Muscle of arm (tissue), 14 donors: ENCODE measurements at places on chromosomes 3 and 15. TPM values are rescaled to one million over a fixed set of nuclear protein-coding genes. Genes with fewer than 3 reads are reported as not detected.

- no peak for DNase-seq
These were observed 404.8 kb downstream of the PTPRG start for GRCh38 chr3:61966200-61966599.

GRCh38 chr15:70195587-70196305 is 98.0 kb upstream of the TLE3 start:
- peak; percentile 60 for DNase-seq

DNA sequence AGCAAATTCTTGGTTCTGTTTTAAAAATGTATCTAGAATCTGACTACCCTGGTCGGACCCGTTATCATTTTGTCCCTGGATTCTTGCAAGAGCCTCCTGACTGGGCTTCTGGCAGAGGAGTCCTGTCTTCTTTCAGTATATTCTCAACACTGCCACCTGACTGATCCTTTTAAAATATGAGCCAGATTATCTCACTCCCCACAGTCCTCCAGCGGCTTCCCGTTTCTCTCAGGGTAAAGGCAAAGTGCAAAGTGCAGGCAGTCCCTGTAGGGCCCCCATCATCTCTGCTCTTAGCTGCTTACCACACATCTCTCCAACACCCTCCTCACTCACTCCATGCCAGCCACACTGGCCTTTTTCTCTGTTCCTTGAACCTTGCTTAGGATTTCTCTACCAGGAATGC is 28.4 kb downstream of the CRTC3 start:
- DNase-seq: no peak

Gene TRIM59
- polyA plus RNA-seq: 10.6 TPM

Gene IP6K2
- polyA plus RNA-seq: 64.8 TPM

- DNase-seq: peak; percentile 54
These were observed 90.1 kb upstream of the RGMA start for GRCh38 chr15:93179072-93179471.

Gene SEMA3G
- 15.7 TPM for polyA plus RNA-seq

DNA sequence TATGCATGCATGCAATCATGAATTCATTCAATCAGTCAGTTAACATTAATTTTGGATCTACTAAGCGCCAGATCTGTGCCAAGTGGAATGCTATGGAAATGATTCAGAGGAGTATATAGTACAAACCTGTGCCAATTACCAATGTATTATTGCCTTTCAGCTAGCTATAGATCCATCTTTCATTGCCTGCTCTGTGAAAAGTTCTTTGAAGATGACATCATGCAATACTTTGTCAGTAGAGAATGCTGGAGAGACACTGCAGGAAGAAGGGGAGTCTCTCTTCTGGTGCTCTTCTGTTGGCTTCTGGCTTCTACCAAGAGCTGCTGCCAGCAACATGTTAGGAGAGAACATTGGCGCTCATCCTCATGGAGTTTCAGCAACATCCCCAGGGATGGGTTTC is 81.0 kb upstream of the LMCD1 start:
- DNase-seq: no peak

Gene SLC2A2
- not detected for polyA plus RNA-seq

Gene EFHB
- polyA plus RNA-seq: 0.69 TPM

Gene SLC51A
- 5.8 TPM for polyA plus RNA-seq

- DNase-seq: no peak
These were observed 23.1 kb downstream of the TRAK1 start for GRCh38 chr3:42114130-42114725.

GRCh38 chr3:117618462-117618861 is 908.9 kb downstream of the TUSC7 start:
- no peak for DNase-seq

Gene PLCB2
- 5.2 TPM for polyA plus RNA-seq

Gene GOLGA6D
- 0.29 TPM for polyA plus RNA-seq

GRCh38 chr3:106518516-106518915 is 649.7 kb upstream of the CBLB start:
- DNase-seq: no peak

DNA sequence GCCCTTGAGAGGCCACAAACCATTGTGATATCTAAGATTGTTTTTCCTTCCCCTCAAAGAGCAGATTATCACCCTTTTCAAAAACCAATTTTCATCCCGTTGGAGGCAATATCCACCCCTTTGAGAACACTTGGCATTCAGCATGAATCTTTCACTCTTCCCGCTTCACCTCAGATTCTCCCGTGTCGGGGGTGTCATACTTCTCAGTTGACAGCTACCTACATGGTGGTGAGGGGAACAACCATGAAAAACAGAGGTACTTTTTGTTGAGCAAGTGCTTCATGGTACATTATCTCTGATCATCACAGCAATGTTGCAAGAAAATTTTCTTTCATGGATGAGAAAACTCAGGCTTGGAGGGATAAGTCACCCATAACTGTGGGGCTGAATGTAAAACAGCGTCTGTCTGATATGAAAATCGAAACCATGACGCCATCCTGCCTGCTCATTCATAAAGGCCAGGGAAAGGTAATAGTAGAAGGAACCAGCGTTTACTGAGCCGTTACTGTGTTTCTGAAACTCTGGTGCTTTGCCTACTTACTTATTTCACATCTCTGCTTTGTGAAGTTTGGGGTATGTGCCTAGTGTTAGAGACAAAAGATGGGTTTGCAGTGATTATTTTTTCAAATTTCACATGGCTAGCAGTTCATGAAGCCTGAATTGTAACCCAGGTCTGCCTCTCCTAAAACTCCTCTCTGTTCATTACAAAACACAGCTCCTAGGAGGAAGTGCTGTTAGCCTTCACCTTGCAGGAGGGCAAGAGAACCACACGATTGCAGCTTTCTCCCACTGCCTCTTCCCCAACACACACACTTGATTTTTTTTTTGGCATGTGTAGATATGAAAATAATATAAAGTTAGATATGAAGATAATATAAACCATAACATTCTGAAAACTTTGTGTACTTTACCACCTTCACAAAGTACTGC is 35.4 kb downstream of the SV2B start:
- no peak for DNase-seq

- no peak for DNase-seq
These were observed 200.7 kb upstream of the NSMCE3 start for GRCh38 chr15:29470311-29470710.

Gene OR5K1
- not detected for polyA plus RNA-seq

- peak; percentile 15 for DNase-seq
These were observed 211.6 kb downstream of the RAP2B start for GRCh38 chr3:153373606-153374005.

Gene TRH
- 0.48 TPM for polyA plus RNA-seq

Gene SLC22A13
- 0.15 TPM for polyA plus RNA-seq

Gene SETD2
- 40.2 TPM for polyA plus RNA-seq

GRCh38 chr3:73491287-73491662 is 133.5 kb downstream of the PDZRN3 start:
- no peak for DNase-seq

DNA sequence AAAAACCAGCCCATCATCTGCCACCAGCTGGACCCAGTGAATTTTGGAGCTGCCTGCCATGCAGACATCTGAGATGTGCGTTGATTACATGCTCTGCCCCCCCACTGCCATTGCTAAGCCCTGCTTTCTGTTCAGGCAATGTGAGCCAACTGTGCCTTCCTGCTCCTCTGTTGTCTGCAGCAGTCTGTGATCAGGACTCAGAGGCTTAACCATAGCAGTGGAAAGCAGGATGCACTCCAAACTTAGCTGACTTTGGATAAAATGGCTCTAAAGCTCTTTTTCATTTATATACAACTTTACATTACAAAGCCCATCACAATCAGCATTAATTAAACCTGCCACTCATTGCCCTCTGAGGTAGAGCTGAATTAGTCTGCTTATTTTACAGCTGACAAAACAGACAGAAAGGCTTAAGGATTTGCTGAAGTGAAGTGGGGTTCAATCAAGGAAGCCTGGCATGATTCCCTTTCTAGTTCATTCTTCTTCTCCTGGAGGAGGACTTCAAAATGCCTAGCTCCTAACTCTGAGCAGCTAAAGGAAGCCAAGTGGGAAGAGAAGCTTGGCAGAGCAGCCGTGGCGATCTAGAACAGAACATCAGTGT is 15.7 kb upstream of the RPS27L start:
- DNase-seq: no peak

DNA sequence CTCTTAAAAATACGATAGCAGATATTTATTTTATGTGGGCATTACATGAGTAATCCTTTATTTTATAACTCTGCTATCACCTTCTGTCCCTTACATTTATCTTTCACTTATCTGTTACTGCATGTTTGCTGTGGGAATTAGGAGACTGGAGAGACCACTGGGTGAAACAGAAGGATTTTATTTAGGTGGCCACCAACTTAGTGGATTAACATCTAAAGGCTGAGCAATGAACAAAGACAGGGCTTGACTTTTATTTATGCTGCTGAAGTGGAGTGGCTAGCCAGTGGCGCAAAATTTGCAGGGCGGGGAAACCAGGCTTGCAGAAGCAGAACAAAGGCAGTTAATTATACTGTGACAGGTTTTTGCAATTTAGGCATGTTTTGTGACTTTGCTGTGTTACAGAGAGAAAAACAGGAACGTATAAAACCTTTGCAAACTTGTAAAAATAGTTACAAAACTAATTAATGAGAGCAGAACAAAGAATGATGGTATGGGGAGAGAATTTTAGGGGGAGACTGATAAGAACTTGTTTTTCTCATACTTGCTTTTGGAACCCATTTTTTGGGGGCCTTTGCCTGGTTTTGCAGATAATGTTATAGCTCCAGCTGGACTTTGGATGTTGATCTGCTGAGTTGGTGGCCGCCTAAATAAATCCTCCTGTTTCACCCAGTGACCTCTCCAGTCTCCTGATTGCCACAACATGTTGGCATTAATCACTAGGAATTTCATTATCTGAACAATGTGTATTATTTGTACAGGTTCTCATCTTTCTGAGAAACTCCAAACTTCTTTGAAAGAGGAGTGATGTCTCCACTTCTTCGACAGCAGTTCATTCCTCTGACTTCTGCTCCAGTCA is 18.0 kb downstream of the KLHL24 start:
- no peak for DNase-seq

DNA sequence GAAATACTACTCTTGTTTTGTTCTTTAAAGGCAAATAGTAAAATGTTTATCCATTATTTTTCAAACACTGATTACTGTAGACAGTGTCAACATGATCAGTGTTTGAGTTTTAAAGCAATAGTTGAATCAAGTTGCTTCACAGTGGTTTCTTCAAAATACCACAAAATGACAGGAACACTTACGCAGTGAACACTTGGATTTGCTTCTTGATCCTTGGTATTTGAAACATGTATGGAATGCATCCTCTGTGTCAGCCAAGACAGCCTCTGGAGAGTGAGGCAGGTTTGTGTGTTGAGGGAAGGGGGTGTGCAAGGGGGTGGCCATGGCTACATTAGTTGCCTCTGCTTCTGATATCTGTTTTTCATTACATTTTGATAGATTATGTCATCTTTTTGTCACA is 413.0 kb downstream of the RBMS3 start:
- no peak for DNase-seq

Gene ERICH6
- polyA plus RNA-seq: 0.20 TPM

Gene AMT
- 7.0 TPM for polyA plus RNA-seq

DNA sequence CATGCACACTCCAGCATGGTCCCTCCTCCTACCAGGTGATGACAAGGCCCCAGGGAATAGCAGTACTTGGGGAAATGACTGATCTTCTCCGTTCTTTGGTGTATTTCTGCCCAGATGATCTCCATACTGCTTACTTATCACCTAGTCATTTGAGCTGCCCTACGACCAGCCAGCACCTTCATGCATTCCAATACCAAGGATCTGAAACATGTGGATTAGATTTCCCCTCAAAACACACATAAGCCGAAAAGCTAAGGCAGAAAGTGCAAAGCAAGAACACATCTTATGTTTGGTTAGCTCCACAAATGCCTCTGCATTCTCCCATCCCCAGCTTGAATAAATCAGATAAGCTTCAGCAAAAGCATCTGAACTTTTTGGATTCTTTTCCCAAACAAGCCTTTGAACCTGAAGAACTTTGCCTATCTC is 64.8 kb upstream of the BCL6 start:
- no peak for DNase-seq

GRCh38 chr3:157700405-157700804 is 197.2 kb upstream of the VEPH1 start:
- no peak for DNase-seq

Gene GOLGA8J
- polyA plus RNA-seq: 0.59 TPM

- DNase-seq: no peak
These were observed 109.6 kb upstream of the FXR1 start for GRCh38 chr3:180802837-180803236.

- no peak for DNase-seq
These were observed 34.7 kb upstream of the SYNM start for GRCh38 chr15:99070208-99070607.

DNA sequence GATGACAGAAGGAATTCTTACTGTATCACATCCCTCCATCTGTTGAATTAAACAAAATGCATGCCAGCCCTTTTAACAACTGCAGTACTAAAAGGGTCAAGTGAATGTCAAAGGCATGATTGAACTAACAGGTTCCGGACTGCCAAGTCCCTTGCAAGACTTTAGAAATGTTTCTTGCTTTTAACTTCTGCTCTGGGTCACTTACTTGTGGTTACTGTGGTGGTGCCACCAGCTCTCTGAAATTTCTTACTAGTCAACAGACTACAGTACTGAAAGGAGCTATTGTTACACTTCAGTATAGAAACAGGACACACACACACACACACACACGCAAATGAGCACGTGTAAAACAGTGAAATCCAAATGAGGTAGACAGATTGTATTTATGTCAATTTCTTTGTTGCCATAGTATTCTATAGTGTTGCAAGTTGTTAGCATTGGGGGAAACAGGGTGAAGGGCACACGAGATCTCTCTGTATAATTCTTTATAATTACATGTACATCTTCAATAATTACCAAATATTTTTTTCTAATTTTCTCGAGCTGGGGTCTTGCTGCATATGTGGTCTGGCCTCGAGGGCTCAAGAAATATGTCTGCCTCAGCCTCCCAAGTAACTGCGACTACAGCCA is 79.9 kb upstream of the SLC25A26 start:
- no peak for DNase-seq

Gene FBXW12
- 0.11 TPM for polyA plus RNA-seq

DNA sequence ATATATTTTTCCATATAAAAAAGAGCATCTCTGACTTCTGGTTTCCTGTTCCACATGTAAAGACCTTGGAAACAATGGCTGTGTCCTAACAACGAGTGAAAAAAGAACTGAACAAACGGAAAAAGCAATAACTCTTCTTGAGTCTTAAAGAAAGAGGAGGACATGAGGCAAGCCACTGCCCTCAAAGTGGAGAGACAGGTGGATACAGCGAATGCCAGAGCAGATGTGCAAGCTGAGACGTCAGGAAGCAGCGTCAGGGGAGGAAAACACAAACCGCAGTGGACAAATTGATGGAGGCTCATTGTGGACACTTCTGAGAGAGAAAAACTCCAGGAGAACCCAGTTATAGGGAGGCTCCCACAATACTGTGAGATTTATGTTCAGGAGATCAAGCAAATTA is 208.0 kb upstream of the MME start:
- DNase-seq: peak; percentile 46
